Gastroesophageal sphincter (tissue), 4 donors: ENCODE measurements at places on chromosomes 12 and 14. TPM values are rescaled to one million over a fixed set of nuclear protein-coding genes. Genes with fewer than 3 reads are reported as not detected.
A peak's percentile ranks its signal among the peaks of the same experiment; 100 is the strongest.

The RNASE2 gene
- 1.8 TPM for total RNA-seq

GRCh38 chr14:44657696-44658388 is 150.8 kb upstream of the FSCB start:
- H3K4me1 ChIP-seq = no peaks in the 10 kb centered on the region
- H3K27me3 ChIP-seq = no peaks in the 10 kb centered on the region
- H3K36me3 ChIP-seq = no peaks in the 10 kb centered on the region
- no peak overlapping the region for H3K27ac ChIP-seq

DNA sequence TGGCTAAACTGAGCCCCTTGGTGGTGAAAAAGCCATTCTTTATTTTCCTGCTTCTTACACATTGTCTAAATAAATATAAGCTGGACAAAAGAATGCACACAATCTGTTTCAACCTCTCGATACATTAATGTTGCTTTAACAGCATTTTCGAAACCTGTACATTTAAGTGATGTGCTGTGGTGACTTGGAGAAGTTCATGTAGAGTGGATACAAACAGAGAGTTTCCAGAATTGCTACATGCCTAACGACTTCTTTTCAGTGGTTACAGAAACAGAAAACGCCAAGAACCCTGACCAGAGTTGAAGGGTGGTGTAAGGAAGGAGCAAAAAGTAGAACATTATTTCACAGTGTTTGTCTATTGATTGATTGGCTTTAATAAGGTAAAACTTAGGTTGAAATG is 500.9 kb downstream of the SLC16A7 start:
- H3K4me3 ChIP-seq = no peak overlapping the region
- H3K27me3 ChIP-seq = no peaks in the 10 kb centered on the region
- ATAC-seq = no peak
- H3K4me1 ChIP-seq = no peaks in the 10 kb centered on the region

The PIWIL1 gene
- not detected for total RNA-seq

The YLPM1 gene
- 23.3 TPM for total RNA-seq

GRCh38 chr14:61520576-61520975 is 174.7 kb upstream of the HIF1A start:
- no peak for ATAC-seq
- H3K27ac ChIP-seq = no peak overlapping the region
- H3K36me3 ChIP-seq = no peaks in the 10 kb centered on the region
- no peak overlapping the region for H3K4me3 ChIP-seq
- H3K4me1 ChIP-seq = peaks cover 20% of the 10 kb centered on the region

The TMEM116 gene
- total RNA-seq = 11.4 TPM

The PROX2 gene
- total RNA-seq = not detected

DNA sequence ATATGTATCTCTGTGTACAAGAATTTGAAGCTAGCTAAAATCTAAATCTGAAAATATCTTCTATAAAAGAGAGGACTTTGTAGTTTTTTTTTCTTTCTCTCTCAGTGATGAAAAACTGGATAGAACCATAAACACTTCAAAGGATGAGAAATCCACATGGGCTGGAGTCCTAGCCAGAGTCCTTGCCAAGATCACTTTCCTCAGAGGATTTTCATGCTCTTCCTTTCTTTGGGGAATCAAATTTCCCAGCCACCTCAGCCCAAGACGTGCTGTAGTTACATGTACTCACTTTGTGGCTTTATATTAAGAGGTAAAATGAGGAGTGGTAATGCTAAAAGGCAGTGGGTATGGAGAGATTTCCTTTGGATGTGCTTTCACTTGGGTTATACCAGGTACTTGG is 110.3 kb downstream of the SLC38A1 start:
- peaks cover 27% of the 10 kb centered on the region for H3K4me1 ChIP-seq
- no peaks in the 10 kb centered on the region for H3K36me3 ChIP-seq
- peak overlapping the region; percentile 45 for H3K27ac ChIP-seq
- no peak for ATAC-seq

- H3K36me3 ChIP-seq = no peaks in the 10 kb centered on the region
- no peaks in the 10 kb centered on the region for H3K4me1 ChIP-seq
- H3K27me3 ChIP-seq = no peaks in the 10 kb centered on the region
- H3K4me3 ChIP-seq = no peak overlapping the region
- H3K27ac ChIP-seq = no peak overlapping the region
- ATAC-seq = no peak
Observed at GRCh38 chr14:46550836-46551235, 100.7 kb downstream of the RPL10L start.

The DACT1 gene
- total RNA-seq = 7.0 TPM

DNA sequence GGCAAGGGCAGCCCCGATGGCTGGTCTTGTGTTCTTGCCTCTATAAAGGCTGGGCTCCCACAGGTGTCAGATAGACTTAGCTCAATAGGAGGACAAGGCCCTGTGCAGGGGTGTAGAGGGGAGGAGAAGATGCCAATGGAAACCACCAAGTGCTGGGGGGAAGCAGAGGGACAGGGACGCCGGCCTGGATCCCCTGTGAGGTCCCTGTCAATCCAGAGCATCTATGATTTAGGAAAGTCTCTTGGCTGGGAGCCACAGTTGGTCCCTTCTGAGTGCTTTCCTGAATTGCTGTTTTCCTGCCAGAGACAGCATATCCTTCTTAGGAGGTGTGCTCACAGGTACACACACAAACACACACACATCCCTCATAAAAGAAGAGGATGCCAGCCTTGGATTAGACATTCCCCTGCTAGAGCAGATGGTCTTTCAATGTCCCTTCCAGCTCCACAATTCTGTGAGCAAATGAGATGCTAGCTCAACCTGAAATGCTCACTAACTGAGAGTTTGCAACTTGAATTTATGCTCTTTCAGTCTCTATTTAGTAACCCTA is 62.7 kb downstream of the TTC7B start:
- H3K27me3 ChIP-seq = no peaks in the 10 kb centered on the region
- H3K36me3 ChIP-seq = no peaks in the 10 kb centered on the region
- H3K4me1 ChIP-seq = no peaks in the 10 kb centered on the region
- no peak overlapping the region for H3K27ac ChIP-seq
- no peak for ATAC-seq

DNA sequence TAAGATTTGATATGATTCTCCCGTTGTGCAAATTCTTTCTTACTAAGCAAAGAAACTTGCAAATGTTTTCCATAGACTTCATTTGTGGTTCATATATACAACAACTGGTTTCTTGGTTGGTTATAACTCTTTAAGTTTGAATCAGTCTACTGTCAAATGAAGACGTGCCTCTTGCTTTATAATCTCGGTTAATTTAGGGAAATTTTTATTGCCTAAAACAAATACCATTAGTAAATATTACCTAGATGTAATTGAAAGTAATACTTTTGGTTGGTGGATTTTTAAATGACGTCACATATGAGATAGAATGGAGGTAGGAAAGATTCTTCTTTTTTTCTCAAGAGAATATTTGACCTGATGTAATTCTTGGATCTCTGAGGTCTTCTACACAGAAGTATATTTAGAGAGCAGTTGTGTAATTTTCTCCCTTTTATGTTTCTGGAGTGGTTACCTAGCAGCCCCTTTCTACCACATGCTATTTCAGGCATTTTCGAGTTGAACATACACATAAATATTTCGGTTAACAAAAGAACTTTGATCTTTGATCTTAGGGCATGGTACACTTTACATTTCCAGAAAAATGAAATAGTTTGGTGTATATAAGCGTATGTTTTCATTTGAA is 1.7 kb downstream of the ATF7IP start:
- peaks cover 39% of the 10 kb centered on the region for H3K4me1 ChIP-seq
- peak overlapping the region; percentile 95 for H3K27ac ChIP-seq
- peak overlapping the region; percentile 59 for H3K4me3 ChIP-seq
- H3K36me3 ChIP-seq = peaks cover 7% of the 10 kb centered on the region
- H3K27me3 ChIP-seq = no peaks in the 10 kb centered on the region

DNA sequence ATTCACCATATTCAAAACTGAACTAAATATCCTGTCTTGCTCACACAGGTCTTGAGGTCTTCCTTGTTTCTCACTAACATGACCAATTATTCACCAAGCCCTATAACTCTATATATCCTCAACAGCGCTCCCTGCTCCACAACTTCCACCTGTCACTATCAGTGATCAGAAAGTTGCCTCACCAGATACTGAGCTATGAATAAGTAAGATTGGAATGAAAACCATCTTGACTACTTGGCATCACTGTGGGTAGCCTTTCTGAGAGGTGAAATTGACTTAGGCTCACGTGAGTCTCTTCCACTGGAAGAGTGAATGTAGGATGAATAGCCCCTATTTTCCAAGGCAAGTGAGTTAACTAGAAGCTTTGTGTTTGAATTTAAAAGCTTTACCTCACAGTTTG is 167.1 kb downstream of the PIK3C2G start:
- no peaks in the 10 kb centered on the region for H3K27me3 ChIP-seq
- H3K27ac ChIP-seq = no peak overlapping the region
- no peaks in the 10 kb centered on the region for H3K36me3 ChIP-seq
- no peaks in the 10 kb centered on the region for H3K4me1 ChIP-seq
- H3K4me3 ChIP-seq = no peak overlapping the region

DNA sequence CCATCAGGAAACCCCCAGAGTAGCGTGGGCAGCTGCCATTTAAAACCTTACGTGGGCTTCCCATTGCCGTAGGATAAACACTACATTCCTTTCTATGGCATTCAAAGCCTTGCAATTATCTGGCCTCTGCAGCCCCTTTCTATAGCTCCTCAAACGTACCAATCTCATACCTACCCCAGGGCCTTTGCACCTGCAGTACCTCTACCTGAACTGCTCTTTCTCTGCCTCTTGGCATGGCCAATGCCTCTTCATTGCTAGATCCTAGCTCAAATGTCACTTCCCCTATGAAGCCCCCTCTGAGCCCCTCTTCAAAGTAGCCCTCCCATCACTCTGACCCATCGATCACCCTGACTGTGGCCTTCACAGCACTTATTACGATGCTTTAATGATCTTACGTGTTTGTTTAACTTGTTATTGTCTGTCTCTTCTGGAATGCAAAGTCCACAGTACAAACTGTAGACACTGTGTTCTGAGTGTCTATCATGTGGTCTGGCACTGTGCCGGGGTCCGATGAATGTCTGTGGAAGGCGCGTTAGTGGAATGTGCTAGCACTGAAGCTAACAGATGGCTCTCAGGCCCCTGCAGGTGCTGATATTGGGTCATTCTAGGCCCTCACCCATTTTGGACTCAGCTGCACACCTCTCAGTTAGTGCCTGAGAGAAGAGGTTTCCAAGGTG is 157.3 kb upstream of the NOS1 start:
- no peaks in the 10 kb centered on the region for H3K4me1 ChIP-seq
- H3K4me3 ChIP-seq = no peak overlapping the region
- H3K36me3 ChIP-seq = no peaks in the 10 kb centered on the region
- no peak for ATAC-seq
- peaks cover 6% of the 10 kb centered on the region for H3K27me3 ChIP-seq
- no peak overlapping the region for H3K27ac ChIP-seq

DNA sequence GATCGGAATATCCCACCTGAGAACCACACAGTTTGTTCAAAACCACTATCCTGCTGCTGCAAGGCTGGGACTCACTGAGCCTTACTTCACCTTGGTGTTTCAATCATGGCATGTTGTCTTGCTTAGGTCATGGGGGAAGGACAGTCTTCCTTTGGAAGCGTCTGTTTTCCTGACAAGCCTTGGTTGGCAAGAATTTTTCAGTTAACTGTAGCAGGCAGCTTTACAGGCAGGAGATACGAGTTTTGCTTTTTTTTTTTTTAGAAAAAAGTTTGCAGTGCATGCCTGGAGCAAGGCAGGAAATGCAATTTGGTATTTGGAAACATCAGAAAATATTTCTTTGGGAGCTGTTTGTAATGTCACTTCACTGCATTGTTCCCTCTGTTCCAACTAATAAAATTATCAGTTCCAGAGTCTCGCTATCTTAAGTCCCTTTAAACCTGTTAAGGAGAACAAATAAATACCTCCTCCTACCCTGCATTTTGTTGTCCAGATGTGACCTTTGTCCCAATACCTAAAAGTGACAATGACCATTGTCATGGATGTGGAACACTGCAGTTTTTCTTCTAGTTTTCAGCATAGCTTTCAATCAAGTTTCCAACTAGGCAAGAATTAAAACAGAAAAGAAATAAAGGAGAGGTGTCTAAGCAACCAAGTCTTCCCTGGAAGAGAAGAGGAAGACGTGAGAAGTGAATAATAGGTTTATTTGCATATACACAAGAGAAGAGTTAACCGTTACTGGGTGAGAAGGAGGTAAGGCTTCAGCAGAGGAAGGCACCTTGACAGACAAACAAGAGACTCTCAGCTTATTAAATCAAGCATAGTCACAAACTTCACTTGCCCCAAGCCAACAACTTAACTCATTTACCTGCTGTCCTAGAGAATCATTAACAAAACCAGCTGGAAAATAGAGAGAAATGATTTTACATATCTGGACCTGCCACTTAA is 71.4 kb upstream of the ACTN1 start:
- no peaks in the 10 kb centered on the region for H3K27me3 ChIP-seq
- H3K4me3 ChIP-seq = no peak overlapping the region
- peak overlapping the region; percentile 44 for H3K27ac ChIP-seq
- no peak for ATAC-seq

The TM9SF1 gene
- 53.3 TPM for total RNA-seq

DNA sequence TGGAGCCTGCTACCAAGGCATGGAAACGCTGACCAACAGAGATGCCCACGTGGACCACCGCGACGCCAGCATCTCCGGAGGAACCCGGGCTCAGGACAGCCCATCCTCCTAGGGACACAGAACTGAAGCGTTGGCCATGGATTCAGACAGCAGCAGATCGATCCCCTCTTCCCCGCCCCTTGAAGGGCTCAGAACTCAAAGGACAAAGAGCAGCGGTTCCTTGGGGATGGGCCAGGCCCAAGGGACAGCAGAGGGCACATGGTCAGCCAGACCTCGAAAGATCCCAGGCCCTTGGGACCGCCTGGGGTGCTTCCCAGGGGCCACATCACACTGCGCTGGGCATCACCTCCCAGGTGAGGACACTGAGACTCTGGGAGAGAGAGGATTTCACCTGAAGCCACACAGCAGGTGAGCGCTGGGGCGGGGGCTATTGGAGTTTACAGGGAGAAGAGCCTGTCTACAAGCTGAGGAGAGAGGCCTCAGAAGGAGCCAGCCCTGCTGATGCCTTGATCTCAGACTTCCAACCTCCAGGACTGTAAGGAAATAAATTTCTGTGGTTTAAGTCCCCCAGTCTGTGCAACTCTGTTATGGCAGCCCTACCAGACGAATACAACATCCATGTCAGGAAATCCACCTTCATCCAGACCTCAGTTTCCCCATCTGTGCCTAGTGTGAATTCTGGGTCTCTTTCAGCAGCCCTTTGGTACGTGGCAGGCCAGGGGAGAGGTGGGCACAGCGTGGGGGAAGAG is 49.4 kb downstream of the CCNK start:
- H3K4me1 ChIP-seq = no peaks in the 10 kb centered on the region
- no peaks in the 10 kb centered on the region for H3K27me3 ChIP-seq
- H3K36me3 ChIP-seq = no peaks in the 10 kb centered on the region

DNA sequence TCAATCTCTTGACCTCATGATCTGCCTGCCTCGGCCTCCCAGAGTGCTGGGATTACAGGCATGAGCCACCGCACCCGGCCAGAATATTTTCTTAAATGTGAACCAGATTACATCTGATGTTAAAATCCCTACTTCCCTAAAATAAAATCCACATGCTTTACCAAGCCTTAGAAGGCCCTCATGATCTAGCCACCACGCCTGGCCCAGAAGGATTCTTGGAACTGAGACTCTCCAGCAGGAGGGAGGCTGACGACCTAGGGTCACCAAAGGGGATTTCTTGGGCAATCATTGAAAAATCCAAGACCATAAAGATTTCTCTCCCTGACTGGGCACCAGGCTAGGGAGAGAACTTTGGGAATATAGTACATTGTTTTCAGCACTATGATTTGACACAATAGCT is 25.2 kb upstream of the RASSF3 start:
- no peaks in the 10 kb centered on the region for H3K36me3 ChIP-seq
- ATAC-seq = no peak
- peaks cover 18% of the 10 kb centered on the region for H3K4me1 ChIP-seq

GRCh38 chr14:32202998-32203882 is at the start of gene RNU6-8:
Gene RNU6-8 (minus strand): TSS chr14:32203269.
- H3K4me1 ChIP-seq = no peaks in the 10 kb centered on the region
- H3K4me3 ChIP-seq = peak within 1 kb of the TSS; percentile 78
- ATAC-seq = peak; percentile 95
- no peaks in the 10 kb centered on the region for H3K36me3 ChIP-seq
- H3K27ac ChIP-seq = peak within 1 kb of the TSS; percentile 88
